ENCODE measurements at places on chromosomes 7 and 10.
A peak's percentile ranks its signal among the peaks of the same experiment; 100 is the strongest.

GRCh38 chr7:37344886-37345579 is 103.6 kb downstream of the ELMO1 start:
- no peak for DNase-seq

DNA sequence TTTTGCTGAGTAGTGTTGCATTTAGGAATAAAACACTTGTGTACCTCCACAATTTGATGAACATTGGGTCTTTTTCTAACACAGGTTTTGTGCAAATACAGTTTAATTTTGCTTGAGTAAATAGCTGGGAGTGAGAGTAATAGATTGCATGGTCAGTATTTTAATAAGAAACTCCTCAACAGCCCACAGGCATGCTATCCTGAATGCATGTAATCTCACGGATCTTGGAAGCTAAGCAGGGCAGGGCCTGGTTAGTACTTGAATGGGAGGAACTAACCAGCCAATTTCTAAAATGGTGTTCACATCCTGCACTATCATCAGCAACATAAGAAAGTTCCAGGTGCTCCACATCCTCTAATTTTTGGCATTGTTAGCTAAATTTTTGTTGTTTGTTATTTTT is 685.4 kb upstream of the MBL2 start:
- DNase-seq, result no peak

- no peak for DNase-seq
Observed at GRCh38 chr7:107969856-107970255, 33.1 kb downstream of the LAMB1 start.

DNA sequence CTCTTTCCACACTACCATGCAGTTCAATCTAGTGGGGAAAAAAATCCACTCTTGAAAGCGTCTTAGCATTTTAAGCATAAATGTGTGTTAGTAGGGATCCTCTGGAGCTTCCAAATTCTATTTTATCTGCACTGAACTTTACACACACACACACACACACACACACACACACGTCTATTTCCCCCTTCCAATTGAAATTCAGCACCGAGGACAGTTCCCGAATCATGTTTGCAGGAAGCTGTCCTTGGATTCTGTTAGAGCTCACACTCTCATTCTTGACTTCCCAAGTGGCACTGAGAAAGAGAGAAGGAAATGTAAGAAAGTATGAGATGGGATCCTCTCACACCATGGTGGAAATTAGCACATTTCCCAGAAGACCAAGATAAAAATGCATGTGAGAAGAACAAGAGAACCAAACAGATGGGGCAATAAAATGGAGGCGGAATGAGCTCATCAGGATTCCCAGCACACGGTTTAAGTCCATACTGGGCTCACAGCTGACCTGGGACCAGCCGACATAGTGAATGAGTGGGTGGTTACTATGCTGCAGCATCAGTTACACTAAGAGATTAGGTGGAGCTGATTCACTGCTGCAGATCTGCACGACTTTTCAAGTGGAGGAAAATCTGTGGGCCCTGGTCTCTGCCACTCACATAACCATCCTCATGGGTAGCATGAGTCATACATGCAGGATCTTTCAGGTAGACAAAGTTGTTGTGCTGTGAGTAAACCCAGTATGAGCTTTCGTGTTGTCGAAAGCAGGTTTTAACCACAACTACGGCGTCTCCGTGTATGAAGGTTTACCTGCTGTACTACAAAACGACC is 3.3 kb upstream of the NPTX2 start:
- DNase-seq, result peak; percentile 59

GRCh38 chr7:151378011-151378410 is 31.8 kb downstream of the WDR86 start:
- no peak for DNase-seq

DNA sequence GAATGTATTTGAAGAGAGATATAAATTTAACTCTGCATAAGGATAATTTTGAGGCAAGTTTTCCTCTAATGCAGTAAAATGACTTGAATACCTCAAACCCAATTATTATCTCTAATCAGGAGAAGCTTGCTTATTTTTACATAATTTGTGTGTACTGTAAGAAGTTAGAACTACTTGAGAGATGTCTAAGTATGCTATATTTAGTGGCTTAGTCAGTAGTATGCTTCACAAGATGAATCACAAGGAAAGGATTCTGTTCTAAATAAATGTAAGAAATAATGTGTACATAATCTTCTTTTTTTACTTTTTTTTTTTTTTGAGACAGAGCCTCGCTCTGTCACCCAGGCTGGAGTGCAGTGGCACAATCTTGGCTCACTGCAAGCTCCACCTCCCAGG is 13.7 kb downstream of the PHTF2 start:
- DNase-seq, result no peak

- DNase-seq, result no peak
Observed at GRCh38 chr7:38425509-38425908, 152.1 kb upstream of the TARP start.

DNA sequence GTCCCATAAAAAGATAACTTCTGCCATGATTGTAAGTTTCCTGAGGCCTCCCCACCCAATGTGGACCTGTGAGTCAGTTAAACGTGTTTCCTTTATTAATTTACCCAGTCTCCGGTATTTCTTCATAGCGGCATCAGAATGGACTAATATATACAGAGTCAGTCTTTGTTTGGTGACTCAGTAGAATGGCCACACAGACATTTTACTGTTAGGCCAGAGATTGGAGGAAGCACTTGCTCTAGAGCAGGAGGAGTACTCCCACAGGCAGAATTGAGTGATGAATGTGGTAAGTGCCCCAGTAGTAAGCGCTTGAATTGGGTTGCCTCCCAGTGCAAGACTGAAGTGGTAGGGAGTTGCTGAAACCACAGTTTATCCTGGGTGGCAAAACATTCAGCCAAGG is 149.5 kb upstream of the SMIM30 start:
- DNase-seq, result no peak

GRCh38 chr10:90993340-90993739 is 72.5 kb upstream of the ANKRD1 start:
- no peak for DNase-seq

DNA sequence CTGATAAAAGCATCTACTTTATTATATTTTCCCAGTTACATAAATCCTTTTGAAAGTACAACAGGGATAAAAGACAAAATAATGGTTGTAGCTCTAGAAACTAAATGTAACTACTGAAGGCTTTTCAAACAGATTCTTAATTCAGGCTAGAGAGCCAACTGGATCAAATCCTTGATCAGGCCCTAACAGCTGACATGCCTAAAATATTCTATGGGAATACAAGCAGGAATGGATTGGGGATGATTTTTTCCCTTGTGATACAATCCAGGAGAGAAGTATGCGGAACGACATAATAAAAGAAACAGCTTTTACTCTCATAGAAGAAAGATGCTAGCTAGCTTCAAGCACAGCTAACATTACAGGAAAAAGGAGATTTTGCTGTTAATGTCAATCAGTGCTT is 49.0 kb downstream of the NT5C2 start:
- DNase-seq, result no peak

DNA sequence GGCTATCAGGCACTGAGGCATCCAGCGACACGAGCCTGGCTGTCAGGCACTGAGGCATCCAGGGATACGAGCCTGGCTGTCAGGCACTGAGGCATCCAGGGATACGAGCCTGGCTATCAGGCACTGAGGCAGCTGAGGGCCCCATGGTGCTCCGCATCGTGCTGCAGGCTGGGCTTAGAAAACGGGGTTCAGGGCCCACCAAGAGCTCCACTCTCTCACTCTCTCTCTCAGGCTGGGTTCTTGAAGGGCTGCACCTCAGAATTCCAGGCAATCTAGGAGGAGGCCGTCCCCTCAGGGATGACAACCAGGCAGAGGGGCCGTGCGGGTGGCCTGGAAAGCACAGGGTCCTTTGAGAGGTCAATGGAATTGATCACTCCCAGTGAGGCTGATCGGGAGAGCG is 69.0 kb downstream of the CFAP46 start:
- no peak for DNase-seq

DNA sequence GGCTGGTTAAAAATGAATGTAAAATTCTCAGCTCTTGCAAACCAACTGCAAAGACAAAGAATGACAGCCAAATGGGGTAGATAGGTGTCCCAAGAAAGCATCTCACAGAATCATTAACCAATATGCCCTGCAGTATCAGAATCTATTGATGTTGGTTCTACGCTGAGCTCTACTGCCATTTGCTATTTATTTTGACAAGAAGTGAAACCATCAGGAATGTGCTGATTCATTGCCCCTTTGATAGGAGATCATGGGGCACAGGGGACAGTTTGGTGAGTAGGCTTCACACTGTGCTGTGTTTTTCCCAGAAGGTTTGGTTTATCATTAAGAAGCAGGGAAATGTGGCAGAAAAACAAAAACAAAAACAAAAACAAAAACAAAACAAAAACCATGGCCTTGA is 19.4 kb upstream of the CDC14C start:
- DNase-seq, result no peak

DNA sequence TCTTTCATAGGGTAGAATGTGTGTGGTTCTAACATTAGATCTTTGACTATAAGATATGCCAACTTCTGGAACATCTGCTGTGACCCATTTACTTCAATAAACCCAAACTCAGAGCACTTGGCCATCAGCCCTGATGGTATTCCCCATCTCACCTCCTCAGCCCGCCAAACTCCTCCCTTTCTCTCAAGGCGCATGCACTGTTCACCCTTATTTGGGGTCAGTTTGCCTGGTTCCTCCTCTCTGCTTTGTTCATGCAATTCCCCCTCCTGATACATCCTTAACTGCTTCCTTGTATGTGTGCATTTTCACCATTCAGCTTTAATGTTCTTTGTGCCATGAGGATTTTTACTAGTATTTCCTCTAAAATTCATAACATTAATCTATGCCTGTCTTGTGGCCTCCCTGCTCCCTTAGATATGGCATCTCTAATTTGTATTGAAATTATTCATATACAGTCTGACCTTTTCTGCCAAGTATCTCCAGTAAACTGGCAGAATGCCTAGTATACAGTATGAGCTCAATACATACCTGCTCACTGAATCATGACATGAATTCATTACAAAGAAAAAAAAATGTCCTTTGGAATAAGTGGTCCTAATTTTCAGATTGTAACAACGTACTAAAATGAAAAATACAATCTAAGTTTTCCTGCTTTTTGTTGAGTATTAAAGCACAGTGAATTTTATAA is 336.8 kb upstream of the IGFBP3 start:
- DNase-seq, result no peak

DNA sequence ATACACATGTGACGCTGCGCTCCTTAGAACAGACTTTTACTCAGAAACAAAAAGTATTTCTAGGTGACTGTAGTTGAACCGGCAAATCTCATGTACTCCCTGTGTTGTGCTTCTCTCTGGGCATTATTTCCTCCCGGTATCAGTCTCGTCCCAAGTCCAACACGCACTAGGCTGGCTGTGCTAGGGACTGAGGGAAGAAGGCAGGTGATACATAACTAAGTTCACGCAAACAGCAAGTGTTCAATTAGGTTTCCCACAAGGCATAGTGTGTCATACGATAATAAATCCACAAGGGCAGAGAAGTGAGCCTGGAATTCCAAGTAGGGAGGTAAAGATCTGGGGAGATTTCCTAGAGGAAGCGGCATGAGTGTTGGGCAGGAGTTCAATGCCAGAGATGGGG is 20.4 kb downstream of the FAM53B start:
- no peak for DNase-seq

DNA sequence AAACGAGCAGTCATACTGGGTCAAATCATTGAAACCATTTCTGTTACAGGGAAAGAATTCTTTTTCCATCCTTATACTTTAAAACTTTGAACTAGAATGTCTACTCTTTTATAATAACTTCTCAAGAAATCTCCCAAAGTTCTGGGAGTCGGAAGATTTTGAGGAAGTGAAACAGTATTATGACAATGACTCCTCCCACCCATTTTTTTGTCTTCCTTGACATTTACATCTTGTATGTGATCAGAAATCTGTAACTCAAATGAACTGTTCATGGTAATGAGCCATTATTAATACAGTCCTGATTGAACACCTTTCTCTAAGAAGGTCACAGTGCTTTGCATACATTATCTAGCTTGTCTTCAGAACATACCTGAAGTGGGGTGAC is 227.4 kb downstream of the CELF2 start:
- DNase-seq, result no peak

DNA sequence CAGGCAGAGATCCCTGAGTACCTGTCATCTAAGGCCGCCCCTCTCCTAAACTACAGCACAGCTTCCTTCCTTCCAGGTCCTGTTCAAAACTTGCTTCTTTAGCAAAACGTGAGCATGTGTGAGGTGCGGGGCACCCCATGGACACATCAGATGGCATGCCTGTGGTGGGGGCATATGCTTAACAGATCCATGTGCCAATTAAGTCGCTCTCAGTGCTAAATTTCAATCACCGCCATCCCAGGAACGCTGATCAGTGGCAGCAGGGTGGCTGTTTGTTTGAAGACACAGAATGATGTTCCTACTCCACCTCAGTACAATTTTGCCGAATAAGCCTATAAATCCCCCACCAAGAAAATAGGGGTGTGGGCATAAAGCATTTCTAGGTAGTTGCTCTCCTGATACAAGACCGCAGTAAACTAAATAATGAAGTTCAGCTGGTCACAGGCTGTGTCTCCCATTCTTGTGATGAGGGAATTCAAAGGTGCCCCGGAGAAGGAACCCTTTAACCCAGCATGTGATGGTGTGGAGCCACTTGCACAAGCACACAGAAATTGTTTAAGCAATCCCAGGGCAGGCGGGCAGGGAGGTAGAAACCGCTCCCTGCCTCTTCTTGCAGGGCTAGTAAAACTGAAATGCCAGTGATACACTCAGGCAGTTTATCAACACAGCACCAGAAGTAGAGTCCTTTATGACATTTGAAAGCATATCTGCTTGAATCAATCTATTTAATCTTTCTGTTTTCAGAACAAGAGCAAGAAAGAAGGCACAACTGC is 205.7 kb downstream of the SORCS1 start:
- DNase-seq, result no peak

DNA sequence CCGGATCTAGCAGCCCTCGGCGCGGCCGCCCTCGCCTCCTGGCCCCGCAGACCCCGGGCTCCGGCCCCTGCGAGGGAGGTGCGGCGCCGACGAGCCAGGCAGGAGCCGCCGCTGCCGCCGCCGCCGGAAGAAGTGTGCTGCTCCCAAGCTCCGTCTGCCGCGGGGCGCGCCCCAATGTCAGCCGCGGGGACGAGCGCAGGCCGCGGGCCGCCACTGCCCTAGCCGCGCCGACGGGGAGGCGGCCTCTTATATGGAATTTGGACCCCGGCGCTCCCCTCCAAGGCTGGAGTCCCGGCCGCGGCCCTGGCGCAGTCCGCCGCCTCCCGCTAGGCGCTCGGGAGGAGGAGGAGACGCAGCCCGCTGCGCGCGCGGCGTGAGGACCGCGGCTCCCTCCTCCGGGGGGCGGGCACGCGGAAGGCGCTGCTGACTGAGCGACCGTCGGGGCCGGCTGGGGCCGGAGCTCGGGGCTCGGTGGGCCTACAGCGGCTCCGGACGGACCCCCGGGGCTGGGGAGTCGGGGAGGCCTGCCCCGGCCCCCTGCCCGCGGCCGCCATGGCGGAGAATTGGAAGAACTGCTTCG is at the start of gene TRIM8:
TSS of gene TRIM8 (plus strand) at position 414 of the 580 bp plus-strand sequence. CDS start at position 553, 139 bp downstream.
- DNase-seq, result no peak

DNA sequence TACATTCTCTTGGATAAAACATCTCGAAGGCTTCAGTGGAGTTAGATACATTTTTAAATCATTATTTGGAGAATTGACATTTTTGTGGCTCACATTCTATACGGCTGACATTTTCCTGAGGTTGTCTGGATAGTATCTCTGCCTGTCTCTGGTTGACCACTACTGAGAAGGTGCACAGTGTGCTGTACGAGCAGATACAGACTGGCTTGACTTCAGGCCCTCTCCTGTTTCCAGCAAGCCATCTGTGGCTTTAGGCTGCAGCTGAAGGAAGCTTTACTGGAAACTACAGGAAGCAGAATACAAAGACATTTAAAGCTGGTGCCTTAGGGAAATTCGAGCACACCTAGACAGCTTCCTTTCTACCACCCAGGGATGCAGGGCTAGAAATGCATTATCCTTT is 39.3 kb upstream of the RSU1 start:
- DNase-seq, result no peak

- DNase-seq, result no peak
Observed at GRCh38 chr7:31860925-31861324, 173.9 kb downstream of the PPP1R17 start.

Measured in left renal pelvis (tissue), 4 donors.